ENCODE measurements at places on chromosomes 2 and 18.

- no peak for DNase-seq
Measured at GRCh38 chr2:111205774-111206173, 85.1 kb downstream of the BCL2L11 start.

GRCh38 chr2:46778511-46778910 lies 137.1 kb downstream of the MCFD2 start:
- DNase-seq: no peak

DNA sequence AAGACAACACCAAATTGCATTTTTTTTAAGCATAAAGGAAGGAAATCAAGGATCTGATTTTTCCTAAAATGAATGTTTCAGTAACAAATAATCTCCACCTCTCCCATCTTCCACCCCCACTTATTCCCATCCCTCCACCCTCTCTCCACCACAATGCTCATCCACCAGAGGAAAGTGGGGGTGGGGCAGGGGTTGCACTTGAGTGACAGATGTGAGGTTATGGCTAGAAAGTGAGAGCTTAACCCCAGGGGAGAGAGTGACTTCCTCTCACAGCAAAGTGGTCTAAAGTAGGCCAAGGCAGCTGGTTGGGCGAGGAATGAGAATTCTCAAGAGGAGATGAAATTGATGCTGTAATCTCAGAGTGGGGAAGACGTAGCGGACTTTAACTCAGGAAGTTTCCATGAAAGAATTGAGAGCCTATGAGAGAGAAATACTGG lies 104.7 kb downstream of the HNRNPLL start:
- DNase-seq: no peak

GRCh38 chr2:157304811-157305722 lies 20.6 kb downstream of the ERMN start:
- DNase-seq: peak; percentile 82

- no peak for DNase-seq
Measured at GRCh38 chr2:177535958-177536504, 143.5 kb downstream of the AGPS start.

GRCh38 chr2:73852020-73852419 lies 23.3 kb downstream of the STAMBP start:
- DNase-seq: no peak

DNA sequence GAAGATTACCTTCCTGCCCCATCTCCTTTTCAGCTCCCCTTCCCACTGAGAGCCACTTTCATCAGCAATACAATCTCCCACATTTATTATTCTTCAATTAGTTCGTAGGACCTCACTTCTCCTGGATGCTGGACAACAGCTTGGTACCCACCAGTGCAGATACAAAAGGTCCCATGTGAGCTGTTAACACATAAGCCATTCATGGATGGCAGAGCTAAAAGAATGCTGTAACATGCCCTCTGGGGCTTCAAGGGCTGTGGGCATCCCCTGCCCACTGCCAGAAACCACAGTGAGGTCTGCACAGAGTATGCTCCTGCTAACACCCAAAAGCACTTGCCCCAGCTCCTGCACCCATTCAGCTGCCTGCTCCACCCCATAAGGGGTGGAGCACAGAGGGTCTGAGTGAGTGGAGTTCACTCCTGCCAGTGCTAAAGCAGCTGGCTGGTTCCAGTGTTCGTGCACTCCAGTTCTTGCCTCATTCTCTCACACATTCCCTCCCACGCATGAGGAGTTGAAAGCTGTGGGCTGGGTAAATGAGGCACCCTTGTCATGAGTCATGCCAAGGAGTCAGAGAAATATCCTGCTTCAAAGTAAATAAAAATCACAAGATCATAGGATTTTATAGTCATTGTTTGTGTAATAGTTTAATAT lies 305.9 kb upstream of the TMEFF2 start:
- DNase-seq: no peak

GRCh38 chr18:43350176-43350575 lies 72.9 kb upstream of the SYT4 start:
- DNase-seq: no peak

DNA sequence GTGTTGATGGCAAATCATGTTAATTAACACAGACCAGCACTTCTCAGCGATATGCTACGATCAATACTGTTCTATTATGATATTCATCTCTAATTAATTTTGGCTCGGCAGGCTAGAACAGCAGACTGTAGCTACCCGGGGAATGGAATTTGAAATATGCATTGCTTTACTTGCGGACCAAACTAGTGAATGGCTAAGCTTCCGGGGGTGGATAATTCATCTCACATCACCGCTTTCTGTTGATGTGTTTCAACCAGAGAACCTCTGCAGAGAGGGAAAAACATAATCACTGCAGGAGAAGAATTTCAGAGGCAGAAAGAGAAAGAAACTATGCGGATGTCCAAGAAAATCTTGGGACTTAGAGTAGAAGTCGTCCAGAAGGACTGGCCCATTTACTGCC lies 490.9 kb downstream of the STK39 start:
- no peak for DNase-seq

- DNase-seq: no peak
Measured at GRCh38 chr2:157473581-157473980, 29.7 kb upstream of the CYTIP start.

DNA sequence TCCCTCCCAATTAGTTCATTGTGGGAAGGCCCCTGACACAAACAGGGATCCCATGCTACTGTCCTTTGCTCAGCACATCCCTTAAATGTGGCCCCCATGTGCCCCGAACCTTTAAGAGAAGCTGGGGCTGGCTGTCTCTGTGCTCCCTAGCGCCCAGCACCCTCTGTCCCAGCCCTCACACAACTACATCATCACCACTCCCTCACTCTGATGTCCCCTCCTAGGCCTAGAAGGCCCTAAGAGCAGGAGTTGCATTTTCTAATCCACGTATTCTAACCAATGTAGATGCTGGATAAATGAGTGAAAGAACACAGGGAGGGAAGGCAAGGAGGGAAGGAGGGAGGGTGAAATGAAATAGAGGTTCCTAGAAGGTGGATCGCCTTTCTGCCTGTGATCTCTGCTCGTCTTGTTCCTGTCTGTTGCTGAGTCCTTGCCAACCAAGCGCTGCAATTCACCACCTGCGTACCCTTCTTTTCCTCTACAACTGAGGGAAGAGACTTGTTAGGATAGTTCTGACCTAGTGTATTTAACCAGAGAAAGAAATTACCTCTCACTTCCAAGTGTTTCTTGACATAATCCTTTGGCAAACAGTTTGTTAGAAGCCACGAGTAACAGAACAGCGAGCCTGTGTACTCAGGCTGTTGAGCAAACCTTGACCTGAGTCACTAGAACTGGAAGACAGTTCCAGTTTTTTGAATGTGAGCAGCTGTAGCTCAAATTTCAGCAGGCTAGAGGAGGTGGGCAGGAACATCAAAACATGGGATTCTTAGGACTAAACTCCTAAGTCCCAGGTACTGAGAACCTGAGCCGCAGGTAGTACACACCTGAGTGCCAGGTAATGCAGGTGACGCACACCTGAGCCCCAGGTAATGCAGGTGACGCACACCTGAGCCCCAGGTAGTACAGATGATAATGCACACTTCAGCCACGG lies 181.5 kb upstream of the ID2 start:
- DNase-seq: no peak

DNA sequence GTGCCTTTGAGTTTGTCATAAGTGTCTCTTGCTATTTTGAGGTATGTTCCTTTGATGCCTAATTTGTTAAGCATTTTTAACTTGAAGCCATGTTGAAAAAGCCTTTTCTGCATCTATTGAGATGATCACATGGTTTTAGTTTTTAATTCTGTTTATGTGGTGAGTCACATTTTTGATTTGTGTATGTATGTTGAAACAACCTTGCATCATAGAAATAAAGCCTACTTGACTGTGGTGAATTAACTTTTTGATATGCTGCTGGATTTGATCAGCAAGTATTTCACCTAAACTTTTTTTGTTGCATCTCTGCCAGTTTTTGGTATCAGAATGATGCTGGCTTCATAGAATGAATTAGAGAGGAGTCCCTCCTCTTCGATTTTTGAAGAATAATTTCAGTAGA lies 469.7 kb downstream of the CDH2 start:
- DNase-seq: no peak

DNA sequence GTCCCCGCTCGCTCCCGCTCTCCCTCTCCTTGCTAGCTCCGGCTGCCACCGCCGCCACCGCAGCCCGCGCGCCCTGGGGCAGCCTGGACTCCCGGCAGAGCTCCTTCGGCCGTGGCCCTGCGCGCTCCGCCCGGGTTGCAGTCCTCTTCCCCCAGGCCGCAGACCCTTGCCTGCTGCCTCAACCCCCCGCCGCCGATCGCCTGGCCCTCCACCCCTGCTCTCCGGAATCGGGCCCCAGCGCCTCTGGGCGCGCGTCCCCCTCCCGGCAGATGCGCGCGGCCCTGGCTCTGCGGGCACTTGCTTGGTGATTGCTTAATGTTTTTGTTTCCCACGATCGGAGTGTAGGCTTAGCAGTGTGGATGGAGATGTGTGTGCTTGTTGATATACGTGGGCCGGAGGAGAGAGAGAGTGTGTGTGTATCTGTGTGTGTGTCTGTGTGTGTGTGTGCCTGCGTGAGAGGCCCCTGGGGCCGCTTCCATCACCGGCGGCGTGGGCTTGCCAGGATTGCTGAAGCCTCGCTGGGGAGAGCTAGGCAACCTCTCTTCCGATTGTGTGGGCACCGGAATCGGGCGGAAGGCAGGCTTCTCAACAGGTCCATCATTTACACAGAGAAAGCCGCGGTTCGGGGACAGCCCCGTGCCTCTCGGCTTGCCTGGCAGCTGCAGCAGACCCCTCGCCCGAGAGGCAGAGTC lies 877 bp downstream of the INHBB start:
- no peak for DNase-seq

DNA sequence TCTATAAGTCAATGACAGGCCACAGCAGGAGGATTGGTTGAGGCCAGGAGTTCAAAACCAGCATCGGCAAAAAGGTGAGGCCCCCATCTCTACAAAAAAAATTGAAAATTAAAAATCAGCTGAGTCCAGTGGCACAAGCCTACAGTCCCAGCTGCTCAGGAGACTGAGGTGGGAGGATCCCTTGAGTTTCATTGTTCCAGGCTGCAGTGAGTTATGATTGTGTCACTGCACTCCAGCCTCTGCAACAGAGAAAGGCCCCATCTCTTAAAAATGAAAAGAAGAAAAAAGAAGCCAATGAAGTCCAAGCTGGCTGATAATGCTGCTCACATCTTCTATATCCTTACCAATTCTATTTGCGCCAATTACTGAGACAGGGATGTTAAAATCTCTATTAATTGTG lies 39.1 kb downstream of the MRPS5 start:
- no peak for DNase-seq

DNA sequence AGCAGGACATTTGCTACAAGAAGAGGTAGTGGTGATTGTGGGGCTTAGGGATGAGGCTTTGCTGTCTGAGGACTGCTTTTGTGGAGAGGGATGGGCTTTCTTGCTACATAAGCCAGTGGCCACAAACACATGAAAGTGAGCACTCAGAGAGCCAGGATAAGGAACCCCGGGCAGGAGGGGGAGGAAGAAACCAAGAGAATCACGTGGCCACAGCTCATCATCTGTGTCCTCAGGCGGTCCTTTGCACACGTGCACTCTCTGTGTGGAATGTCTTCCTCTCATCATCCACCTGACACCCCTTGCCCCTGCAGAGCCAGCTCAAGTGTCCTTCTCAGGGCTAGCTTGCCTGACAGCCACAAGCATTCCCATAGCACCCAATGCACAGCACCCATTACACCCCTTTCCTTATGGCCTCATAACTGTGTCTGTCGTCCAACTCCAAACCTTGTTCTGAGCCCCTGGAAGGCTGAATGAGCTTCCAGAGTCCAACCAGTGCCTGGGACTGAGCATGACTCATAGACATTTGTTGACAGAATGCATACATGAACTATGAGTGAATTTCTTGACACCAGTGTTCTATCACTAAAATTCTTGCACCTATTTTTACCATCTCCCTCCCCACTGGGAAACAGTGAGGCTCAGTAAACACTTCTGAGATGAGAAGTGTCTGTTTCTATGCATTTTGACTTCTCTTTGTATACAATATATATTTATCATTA lies 398.3 kb downstream of the ALK start:
- DNase-seq: no peak

DNA sequence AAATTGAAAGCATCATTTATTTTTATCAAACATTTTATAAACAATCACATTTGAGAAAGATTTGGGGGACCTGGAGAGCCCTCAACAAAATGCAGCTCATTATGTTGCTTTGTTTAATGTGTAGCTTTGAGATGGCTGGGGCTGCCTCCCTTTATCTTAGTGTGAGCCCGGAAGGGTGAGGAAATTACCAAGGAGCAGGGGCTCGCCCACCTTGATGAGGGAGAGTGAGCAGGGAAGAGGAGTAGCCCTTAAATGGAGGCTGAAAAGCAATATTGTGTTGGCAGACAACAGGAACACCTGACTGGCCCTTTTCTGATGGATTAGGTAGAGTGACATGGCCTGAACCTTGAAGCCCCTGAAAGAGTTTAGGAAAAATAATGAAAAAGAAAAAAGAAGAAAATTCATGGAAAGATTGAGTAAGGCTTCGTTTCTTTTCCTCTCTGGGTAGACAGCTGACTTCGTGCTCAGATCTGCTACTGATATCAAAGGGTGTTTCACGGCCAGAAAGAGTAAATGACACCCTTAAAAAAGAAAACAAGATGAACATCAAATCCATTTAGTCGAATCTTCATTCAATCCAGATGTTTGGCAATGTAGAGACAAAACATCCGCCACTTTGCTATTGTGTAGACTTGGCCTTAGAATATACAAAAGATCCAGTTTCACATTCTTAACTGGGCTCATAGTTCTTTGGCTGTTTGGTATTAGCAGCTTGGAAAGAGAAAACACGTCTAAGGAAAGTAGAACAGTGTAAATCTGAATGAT lies 206.5 kb upstream of the TCF4 start:
- DNase-seq: no peak

GRCh38 chr2:9631553-9631819 lies 689 bp upstream of the YWHAQ start:
- DNase-seq: no peak

DNA sequence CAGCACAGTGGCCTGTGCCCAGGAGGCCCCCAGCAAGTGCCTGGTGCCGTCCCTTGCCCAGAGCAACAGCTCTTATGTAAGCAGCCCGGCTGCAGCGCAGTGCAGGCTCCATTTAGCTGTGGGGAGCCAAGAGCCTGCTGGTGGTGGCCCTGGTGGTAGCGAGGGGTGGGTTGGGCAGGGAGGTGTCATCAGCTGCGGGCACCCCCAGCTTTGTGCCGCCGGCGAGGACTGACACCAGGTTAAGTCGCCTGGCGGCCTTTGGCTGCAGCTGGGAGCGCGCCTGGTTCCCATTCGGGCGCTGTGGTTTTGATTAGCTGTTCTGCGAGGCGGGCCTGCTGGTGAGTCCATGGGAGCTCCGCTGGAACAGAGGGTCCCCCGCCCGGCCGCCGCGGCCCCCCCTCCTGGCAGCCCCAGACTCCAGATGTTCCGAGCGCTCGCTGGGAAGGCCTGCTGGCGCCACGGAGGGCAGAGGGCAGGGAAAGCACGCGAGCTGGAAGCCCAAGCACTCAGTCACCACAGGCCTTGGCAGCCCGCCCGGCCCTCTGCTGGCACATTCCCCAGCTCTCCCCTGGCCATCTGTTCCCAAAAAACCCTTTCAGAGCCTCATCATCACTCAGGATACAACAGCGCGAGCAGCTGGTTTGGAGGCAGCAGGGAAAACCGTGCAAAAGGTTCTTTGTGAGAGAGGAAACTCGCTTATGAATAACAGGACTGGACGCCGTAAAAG lies 18.4 kb downstream of the ATOH8 start:
- peak; percentile 100 for DNase-seq

GRCh38 chr18:54069729-54070128 lies 154.7 kb downstream of the MBD2 start:
- no peak for DNase-seq

- DNase-seq: no peak
Measured at GRCh38 chr2:127091148-127091547, 15.8 kb downstream of the BIN1 start.

Measured in fibroblast of skin of left biceps (primary cell).